ENCODE measurements at places on chromosomes 12 and 14.

- H3K27ac ChIP-seq: no peak overlapping the region
- H3K27me3 ChIP-seq: no peaks in the 10 kb centered on the region
- H3K4me3 ChIP-seq: no peak overlapping the region
- no peak for DNase-seq
- H3K36me3 ChIP-seq: no peaks in the 10 kb centered on the region
Measured at GRCh38 chr12:105713606-105714305, 383.3 kb downstream of the C12orf75 start.

GRCh38 chr12:67269633-67270573 is 745 bp downstream of the CAND1 start:
- H3K36me3 ChIP-seq: no peaks in the 10 kb centered on the region
- H3K4me1 ChIP-seq: peaks cover 53% of the 10 kb centered on the region
- no peaks in the 10 kb centered on the region for H3K27me3 ChIP-seq
- peak; percentile 48 for DNase-seq
- peak overlapping the region; percentile 97 for H3K27ac ChIP-seq

GRCh38 chr12:69151254-69151764 is 88.1 kb upstream of the CPSF6 start:
- no peaks in the 10 kb centered on the region for H3K36me3 ChIP-seq
- no peak overlapping the region for H3K27ac ChIP-seq
- no peak for DNase-seq

GRCh38 chr14:105322791-105323556 is 8.4 kb downstream of the PACS2 start:
- H3K27ac ChIP-seq: no peak overlapping the region
- DNase-seq: no peak
- H3K27me3 ChIP-seq: no peaks in the 10 kb centered on the region
- no peaks in the 10 kb centered on the region for H3K4me1 ChIP-seq
- no peak overlapping the region for H3K4me3 ChIP-seq

- H3K4me1 ChIP-seq: no peaks in the 10 kb centered on the region
- H3K27ac ChIP-seq: no peak overlapping the region
- DNase-seq: no peak
- no peaks in the 10 kb centered on the region for H3K36me3 ChIP-seq
- H3K4me3 ChIP-seq: no peak overlapping the region
Measured at GRCh38 chr12:33427071-33427470, 12.5 kb downstream of the SYT10 start.

GRCh38 chr12:78062786-78063185 is 232.1 kb downstream of the NAV3 start:
- DNase-seq: no peak
- no peaks in the 10 kb centered on the region for H3K36me3 ChIP-seq
- H3K4me1 ChIP-seq: no peaks in the 10 kb centered on the region
- no peak overlapping the region for H3K4me3 ChIP-seq

DNA sequence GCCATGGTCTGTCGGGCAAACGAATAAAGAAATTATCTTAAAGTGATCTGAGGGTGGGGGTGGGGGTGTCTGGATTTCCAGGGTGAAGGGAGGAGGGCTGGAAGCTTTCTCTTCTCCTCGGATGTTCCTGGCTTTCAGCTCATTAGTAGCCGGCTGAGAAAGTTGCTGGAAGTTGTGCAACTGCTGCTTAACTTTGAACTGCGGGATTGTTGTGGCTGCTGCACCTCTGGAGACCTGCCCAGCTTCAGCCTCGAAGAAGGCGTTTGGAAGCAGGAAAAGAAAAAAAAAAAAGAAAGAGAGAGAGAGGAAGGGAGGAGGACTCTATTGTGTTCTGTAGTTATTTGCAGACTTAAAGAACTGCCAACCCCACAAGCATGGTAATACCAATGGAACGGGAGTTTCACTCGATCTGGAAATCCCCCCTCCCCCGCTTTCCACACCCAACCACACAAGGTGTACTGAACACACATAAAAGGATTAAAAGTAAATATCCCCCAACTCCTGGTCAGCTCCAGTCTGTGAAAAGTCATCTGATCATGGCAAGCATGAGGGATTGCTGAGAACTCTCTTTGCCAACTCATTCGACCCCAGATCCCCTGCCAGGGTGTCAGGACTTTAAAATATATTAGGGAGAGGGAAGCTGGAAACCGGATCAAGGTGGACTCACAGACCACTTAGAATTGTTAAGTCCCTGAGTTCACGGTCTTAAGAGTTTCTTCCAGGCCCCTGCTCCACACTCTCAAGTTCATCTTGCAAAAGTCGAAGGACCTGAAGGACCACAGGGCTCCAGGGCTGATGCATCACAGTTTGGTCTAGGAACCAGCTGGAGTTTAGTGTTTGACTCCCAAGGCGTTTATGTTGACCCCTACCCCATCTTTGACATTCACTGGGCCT is at the start of gene RASSF9:
TSS of gene RASSF9 (minus strand) at position 213 of the 894 bp plus-strand sequence. CDS start at position 5, 208 bp downstream.
- H3K27me3 ChIP-seq: no peaks in the 10 kb centered on the region
- no peak for DNase-seq
- no peak within 1 kb of the TSS for H3K4me3 ChIP-seq

DNA sequence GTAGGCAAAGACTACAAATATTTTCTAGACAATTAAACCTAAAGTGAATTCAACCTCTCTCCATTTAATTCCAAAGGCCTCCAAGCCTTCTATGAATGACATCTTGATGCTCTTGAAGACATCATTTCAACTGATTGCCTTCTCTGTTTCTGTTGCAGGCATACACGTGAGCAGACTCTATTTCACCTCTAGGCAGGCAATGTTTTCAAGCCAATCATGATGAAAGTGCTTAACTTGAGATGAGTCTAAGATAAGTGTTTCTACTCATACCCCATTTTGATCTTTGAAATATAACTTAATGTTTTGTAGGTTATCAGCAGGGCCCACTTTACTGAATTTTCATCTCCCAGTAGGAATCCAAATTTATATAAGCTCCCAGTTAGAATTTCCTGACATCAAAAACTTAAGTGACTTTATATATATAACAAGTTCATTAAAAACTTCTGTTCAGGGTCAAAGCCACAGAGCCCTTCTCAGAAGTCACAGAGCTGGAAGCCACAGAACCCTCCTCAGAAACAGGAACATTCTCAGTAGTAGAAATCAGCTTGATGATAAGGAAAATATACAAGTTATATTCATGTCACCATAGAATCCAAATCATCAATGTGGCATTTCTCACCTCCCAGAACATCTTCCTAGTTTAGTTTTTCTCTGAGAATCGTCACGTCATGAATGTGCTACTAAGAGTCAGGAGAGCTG is 108.5 kb downstream of the PHLDA1 start:
- H3K27ac ChIP-seq: no peak overlapping the region
- no peaks in the 10 kb centered on the region for H3K36me3 ChIP-seq
- H3K4me1 ChIP-seq: no peaks in the 10 kb centered on the region
- H3K27me3 ChIP-seq: no peaks in the 10 kb centered on the region
- no peak overlapping the region for H3K4me3 ChIP-seq

- no peaks in the 10 kb centered on the region for H3K4me1 ChIP-seq
- no peak overlapping the region for H3K27ac ChIP-seq
- DNase-seq: no peak
- no peaks in the 10 kb centered on the region for H3K27me3 ChIP-seq
- no peaks in the 10 kb centered on the region for H3K36me3 ChIP-seq
Measured at GRCh38 chr12:86730233-86730632, 474.0 kb upstream of the MGAT4C start.

DNA sequence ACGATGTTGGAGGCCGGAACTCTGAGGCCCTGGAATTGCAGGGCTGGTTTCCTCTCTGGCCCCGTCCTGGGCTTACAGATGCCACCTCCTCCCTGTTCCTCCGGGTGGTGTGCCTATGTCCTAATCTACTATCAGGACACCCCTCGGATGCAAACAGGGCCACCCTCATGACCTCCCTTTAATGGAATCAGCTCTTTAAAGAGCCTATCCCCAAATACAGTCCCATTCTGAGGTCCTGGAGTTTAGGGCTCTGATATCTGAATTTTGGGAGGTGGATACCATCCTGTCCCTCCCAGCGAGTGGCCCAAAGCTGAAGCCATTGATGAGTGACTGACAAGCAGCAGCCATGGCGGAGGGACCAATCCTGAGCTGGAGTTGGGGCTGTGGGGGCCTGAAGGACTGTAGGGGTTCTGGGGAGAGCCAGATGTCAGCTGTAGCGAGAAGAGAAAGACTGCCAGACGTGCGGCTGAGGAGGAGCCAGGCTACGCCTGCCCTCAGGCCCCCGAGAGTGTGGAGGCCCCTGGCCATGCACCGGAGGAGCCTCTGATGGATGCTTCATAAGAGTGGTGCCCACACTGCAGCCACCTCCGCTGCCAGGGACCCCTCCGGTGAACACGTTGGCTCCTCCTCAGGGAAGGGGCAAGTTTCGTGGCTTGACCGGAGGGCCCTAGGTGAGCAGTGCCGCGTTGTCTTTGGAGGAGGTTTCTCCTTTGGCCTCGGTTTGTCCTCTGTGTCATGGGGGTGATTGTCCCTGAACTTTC is 100.2 kb downstream of the KIF26A start:
- no peak overlapping the region for H3K4me3 ChIP-seq
- no peaks in the 10 kb centered on the region for H3K4me1 ChIP-seq
- H3K27me3 ChIP-seq: no peaks in the 10 kb centered on the region
- DNase-seq: no peak
- H3K36me3 ChIP-seq: no peaks in the 10 kb centered on the region

DNA sequence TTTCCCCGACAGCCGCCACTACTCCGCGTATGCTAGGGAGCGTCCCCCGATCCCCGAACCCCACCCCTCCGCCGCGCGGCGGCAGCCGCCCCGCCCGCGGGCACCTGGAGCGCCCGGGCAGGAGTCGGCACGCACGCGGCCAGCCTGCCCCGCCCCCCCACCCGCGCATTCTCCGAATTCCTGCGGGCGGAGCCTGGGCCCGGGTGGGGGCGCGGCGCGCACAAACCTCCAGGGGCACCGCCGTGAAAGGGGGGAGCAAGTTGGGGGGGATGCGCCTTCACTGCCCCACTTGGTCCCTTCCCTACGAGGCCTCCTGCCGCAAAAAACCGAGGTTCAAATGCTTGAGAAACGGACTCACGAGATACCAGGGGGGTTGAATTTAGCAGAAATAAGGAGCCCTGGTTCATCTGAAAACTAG is 1.7 kb downstream of the AJUBA start:
- peak; percentile 28 for DNase-seq
- H3K27ac ChIP-seq: no peak overlapping the region
- no peak overlapping the region for H3K4me3 ChIP-seq
- H3K36me3 ChIP-seq: no peaks in the 10 kb centered on the region
- H3K4me1 ChIP-seq: peaks cover 19% of the 10 kb centered on the region

GRCh38 chr12:128872303-128872702 is 19.0 kb downstream of the GLT1D1 start:
- H3K27me3 ChIP-seq: no peaks in the 10 kb centered on the region
- H3K36me3 ChIP-seq: no peaks in the 10 kb centered on the region
- no peak for DNase-seq
- H3K4me1 ChIP-seq: no peaks in the 10 kb centered on the region
- H3K27ac ChIP-seq: no peak overlapping the region
- H3K4me3 ChIP-seq: no peak overlapping the region

DNA sequence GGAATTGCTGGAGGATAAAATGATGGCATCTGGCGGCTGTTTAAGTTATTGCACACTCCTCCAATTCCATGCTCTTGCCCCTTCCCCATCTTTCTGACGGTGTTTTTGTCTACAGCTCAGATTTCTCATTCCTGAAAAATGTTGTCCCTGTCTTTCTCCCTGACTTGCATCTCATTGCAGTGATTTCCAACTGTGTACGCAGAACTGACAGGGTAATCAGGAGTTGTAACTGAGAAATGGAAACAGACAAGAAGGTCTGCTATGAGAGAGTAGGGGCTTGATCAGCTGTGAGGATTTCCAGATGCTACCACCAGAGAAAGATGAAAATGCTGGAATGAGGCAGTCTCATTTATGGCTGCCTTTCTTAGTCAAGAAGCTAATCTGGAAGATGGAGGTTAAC is 1.3 kb downstream of the ERP27 start:
- H3K4me1 ChIP-seq: peaks cover 24% of the 10 kb centered on the region
- H3K36me3 ChIP-seq: peaks cover 23% of the 10 kb centered on the region
- H3K27ac ChIP-seq: no peak overlapping the region
- no peak overlapping the region for H3K4me3 ChIP-seq

DNA sequence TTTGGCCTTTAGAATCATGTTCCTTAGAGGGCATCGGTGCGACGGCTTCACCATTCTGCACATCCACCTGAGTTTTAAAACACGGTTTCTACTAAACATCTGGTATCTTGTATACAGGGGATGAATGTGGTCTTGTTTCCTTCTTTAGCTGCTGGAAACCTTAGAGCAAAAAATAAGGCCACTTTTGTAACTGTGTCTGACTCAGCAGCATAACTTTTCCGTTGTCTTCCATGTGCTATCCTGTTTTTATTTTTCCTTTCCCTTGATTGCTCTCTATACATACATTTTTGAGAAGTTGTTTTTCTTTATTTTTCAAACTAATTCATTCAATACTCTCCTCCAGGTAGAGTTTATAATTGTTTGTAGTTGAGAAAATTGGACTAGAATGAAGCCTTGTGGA is 108.8 kb upstream of the PCED1B start:
- DNase-seq: no peak
- H3K27ac ChIP-seq: no peak overlapping the region
- no peak overlapping the region for H3K4me3 ChIP-seq
- H3K27me3 ChIP-seq: no peaks in the 10 kb centered on the region

DNA sequence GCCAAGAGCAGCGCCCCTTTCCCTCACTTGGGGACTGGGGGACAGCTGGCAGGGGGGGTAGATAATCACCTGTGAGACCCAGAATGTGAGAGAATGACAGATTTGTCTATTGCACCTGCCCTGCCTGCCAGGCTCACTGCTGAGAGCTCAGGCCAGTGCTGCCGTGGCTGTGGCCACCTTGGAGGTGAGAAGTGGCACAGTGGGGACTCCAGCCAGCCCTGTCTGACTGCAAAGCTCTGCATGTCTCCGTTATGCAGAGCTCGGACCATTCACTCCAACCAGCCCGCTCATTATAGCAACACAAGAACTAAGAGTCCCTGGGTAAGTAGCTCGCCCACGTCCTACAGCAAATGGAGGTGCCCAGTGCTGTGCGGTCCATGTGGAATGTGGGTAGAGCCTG is 88.8 kb downstream of the DICER1 start:
- no peak overlapping the region for H3K4me3 ChIP-seq
- H3K4me1 ChIP-seq: no peaks in the 10 kb centered on the region
- H3K27me3 ChIP-seq: no peaks in the 10 kb centered on the region
- no peak overlapping the region for H3K27ac ChIP-seq
- DNase-seq: no peak

GRCh38 chr12:59121451-59121850 is 201.1 kb upstream of the LRIG3 start:
- no peaks in the 10 kb centered on the region for H3K36me3 ChIP-seq
- no peak overlapping the region for H3K27ac ChIP-seq
- no peak for DNase-seq
- H3K27me3 ChIP-seq: no peaks in the 10 kb centered on the region
- H3K4me3 ChIP-seq: no peak overlapping the region
- H3K4me1 ChIP-seq: no peaks in the 10 kb centered on the region

DNA sequence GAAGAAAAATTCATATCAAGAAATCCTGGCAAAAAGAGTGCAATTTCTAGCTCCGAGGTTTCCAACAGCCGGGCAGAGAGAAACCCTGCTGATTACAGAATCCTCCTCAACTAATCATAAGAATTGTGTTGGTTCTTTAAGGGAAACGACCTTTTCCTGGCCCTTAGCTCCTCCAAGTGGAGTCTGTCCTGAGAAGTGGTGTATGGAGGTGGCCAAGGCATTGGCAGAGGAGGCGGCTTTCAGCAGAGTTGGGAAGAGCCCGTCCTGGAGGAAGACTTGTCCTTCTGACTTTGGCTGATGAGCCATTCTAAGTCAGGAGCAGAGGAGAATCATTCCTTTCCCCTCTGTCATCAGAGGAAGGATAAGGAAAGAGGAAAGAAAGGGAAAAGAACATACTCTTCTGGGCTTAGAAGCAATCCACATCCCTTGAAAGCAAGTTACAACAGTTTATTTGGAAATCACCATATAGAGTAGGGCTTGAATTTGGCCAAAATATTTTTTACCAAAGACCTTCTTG is 46.5 kb upstream of the PTCSC3 start:
- no peak overlapping the region for H3K27ac ChIP-seq
- no peaks in the 10 kb centered on the region for H3K27me3 ChIP-seq
- H3K4me1 ChIP-seq: no peaks in the 10 kb centered on the region
- no peak overlapping the region for H3K4me3 ChIP-seq
- no peak for DNase-seq
